ENCODE measurements at places on chromosomes 3 and 15.

GRCh38 chr3:11009898-11010297 is 17.4 kb downstream of the SLC6A1 start:
- no peak for DNase-seq

- no peak for DNase-seq
Observed at GRCh38 chr15:99435877-99436541, 129.8 kb upstream of the MEF2A start.

- DNase-seq, result no peak
Observed at GRCh38 chr15:36642311-36642710, 62.9 kb downstream of the CDIN1 start.

DNA sequence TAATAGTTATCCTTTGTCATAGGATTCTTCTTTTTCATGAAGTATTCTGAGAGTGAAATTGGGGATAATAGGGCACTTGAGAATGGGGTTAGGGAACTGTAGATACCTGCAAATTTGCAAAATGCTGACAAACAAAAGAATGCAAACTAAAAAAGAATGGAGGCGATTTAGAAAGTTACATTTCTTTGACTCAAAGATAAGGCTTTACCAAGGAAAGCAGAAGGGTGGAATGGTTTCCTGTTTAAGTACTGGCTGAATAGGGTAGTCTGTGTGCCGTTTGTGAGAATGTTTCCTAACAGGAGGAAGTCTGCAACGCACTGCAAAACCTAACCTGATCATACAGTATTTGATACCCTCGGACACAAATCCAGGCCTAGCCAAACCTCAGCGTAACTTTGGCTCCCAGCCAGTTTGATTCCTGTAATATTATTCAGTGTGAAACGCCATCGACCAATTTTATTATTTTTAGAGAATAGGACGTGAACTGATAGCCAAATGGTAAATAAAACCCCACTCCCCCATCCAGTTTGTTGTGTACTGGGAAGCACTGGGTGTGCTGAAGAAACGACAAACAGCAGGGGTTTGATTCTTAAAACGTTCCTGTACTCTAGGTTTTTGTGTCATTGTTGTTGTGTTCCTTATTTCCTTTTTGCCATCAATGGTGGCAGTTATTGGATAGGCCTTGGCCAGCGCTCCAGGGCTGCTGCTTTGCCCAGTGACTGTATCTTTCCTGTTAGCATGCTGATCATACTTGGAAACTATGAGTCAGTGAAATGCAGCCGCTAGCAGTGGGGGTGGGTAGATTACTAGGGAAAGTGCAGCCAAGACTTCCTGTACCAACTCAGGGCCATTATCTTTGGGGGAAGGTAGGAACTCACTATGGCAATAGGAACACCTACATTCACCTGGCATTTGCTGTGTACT is 148.0 kb upstream of the TBL1XR1 start:
- DNase-seq, result peak; percentile 94

DNA sequence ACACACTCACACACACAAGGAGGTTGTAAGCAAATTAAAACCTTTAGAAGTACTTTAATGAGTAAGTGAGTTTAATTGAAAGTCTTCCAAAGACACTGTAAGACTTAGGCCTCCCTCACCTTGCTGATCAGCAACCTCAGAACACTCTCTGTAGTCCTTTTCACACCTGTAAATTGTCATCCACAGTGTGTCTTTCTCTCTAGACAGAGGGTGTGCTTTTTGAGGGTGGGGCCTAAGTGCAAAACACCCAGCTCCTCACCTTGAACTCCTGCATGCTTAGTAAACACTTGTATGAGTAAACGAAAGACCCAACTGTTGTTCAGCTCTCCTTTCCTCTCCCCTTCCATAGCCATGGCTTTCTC is 183.2 kb upstream of the IL12A start:
- DNase-seq, result no peak

- DNase-seq, result no peak
Observed at GRCh38 chr3:14885307-14885706, 62.1 kb upstream of the NR2C2 start.

DNA sequence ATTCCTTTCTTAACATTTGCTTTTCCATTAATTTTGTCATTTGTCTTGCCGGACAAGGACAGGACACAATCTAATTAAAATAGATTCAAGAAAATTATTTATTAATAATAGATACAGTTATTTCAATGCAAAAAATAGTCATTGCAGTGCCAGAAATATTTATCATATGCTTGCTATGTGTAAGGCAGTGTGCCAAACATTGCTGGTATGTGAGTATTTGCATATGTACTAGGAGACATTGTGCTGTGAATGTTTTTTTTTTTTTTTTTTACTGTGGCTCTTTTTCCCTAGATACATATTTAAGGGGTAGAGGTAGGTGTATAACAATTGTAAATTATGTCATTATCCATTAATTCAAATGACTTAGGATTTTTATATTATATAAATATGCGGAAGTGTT is 23.3 kb downstream of the SPRED1 start:
- peak; percentile 72 for DNase-seq

GRCh38 chr3:65723985-65724384 is 314.7 kb downstream of the MAGI1 start:
- no peak for DNase-seq

DNA sequence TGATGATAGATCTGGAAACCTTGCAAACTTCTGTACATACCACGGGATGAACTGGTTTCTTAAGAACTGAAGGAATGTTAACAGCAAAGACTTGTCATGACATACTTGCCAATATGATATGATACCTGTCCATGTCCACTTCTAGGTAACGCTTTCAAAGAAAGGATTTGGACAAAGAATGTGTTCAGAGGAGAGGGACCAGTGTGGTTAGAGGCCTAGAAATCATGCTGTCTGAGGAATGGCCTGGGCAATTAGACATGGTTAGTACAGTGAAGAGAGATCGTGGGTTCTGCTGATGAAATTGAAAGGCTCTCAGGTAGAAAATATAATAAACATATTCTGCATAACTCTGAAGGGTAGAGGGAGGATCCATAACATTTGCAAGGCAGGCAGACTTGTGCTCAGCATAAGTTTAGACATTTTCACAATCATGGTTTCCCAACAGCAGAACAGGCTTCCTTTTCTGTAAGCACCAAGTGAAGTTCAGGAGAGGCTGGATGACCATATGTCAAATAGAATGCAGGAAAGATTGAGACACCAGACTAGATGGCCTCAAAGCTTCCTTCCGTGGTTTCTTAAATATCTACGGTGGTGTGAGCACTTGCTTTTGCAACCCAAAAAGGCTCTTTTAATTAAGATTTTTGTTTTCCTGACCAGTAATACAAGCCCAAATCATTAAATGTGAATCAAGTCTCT is 39.9 kb downstream of the TGFBR2 start:
- DNase-seq, result peak; percentile 91

DNA sequence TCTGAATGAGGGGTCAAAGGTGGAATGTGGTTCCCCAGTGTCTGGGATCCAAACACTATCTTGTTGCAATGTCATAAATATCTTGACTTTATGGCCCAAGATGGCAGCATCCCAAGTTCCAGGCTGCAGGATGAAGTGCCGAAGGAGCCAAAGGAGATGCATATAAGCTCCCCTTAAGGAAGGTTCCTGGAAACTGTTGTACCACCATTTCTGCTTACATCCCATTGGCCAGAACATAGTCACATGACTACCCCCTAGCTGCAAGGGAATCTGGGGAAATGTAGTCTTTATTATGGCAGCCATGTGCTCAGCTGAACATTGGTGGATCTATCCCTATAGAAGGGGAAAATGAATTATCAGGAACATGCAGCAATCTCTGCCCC is 54.3 kb downstream of the BDH1 start:
- peak; percentile 53 for DNase-seq

GRCh38 chr3:14305324-14305723 is 97.1 kb upstream of the SLC6A6 start:
- DNase-seq, result peak; percentile 89

GRCh38 chr15:95620934-95621579 is 709.4 kb upstream of the NR2F2 start:
- DNase-seq, result peak; percentile 85

- no peak for DNase-seq
Observed at GRCh38 chr3:134037168-134037567, 7.4 kb upstream of the SLCO2A1 start.

GRCh38 chr3:52930748-52931147 is 33.4 kb upstream of the STIMATE start:
- DNase-seq, result no peak

All from amniotic epithelial cell (primary cell).